ENCODE measurements at places on chromosomes 4 and X. TPM values are rescaled to one million over a fixed set of nuclear protein-coding genes. Genes with fewer than 3 reads are reported as not detected.

The LRP2BP gene
- 1.7 TPM for total RNA-seq

The ARMCX2 gene
- total RNA-seq, result 18.1 TPM

The RIBC1 gene
- 7.8 TPM for total RNA-seq

The EDA gene
- 16.8 TPM for total RNA-seq

The KCND1 gene
- total RNA-seq, result 0.79 TPM

The BCORL1 gene
- total RNA-seq, result 3.2 TPM

DNA sequence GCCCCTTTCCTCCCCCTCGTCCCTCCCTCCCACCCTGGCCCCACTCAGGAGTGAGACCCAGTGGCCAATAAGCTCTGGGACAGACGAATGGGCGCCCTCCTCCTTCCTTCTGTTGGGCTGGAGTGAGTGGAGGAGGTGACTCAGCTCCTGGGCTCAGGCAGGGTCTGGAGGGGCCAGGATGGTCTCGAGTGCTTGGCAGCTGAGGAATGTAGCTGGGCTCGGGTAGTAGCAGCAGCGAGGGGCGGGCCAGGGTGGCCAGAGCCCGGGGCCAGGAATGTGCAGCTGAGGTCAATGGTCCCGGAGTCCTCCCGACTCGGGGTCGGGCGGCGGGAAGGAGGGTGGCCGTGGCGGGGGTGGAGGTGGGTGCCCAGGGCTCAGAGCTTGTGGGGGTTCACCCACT lies 15.0 kb downstream of the G6PD start:
- H3K36me3 ChIP-seq, result no peaks in the 10 kb centered on the region
- DNase-seq, result no peak
- H3K27me3 ChIP-seq, result no peaks in the 10 kb centered on the region
- no peak overlapping the region for H3K4me3 ChIP-seq
- H3K27ac ChIP-seq, result peak overlapping the region; percentile 43

- no peak overlapping the region for H3K4me3 ChIP-seq
- no peaks in the 10 kb centered on the region for H3K36me3 ChIP-seq
These were observed 378.3 kb downstream of the PPP1R2C start for GRCh38 chrX:42399632-42400024.

GRCh38 chrX:16573781-16574180 lies 76.2 kb upstream of the S100G start:
- no peaks in the 10 kb centered on the region for H3K4me1 ChIP-seq
- no peak overlapping the region for H3K27ac ChIP-seq
- H3K36me3 ChIP-seq, result no peaks in the 10 kb centered on the region
- no peaks in the 10 kb centered on the region for H3K27me3 ChIP-seq

- DNase-seq, result no peak
- no peak overlapping the region for H3K27ac ChIP-seq
- H3K4me1 ChIP-seq, result no peaks in the 10 kb centered on the region
- H3K4me3 ChIP-seq, result no peak overlapping the region
These were observed 225.2 kb upstream of the PPP1R2C start for GRCh38 chrX:43003204-43003565.

DNA sequence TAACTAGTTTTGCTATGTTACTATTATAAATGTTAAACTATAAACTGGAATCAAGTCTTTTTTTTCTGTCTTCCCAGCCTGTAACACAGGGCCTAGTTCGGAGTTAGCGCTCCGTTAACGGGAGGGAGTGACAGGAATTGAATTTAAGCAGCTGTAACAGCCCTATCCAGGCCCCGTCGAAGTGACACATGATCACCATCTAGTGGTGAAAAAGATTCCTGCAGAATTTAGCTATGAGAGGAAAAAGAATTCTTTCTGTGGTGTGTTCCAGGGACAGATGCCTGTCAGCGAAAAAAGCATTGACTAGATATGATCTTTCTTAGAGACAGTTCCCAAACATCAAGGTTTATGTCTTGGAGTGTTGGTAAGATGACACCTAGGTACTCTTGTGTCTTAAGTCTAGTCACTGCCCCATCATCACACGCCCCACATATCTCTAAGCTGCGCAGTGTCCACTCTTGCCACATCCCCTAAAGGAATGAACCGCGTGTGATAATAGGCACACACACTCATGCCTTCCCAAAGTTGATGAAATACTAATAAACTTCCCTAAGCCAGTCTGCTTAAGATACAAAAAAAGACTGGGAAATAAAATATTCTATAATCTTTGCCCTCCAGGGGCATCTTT lies 2.1 kb downstream of the GAB3 start:
- no peak overlapping the region for H3K27ac ChIP-seq
- peak overlapping the region; percentile 56 for H3K4me3 ChIP-seq
- DNase-seq, result peak; percentile 64
- peaks cover 13% of the 10 kb centered on the region for H3K4me1 ChIP-seq
- no peaks in the 10 kb centered on the region for H3K27me3 ChIP-seq

DNA sequence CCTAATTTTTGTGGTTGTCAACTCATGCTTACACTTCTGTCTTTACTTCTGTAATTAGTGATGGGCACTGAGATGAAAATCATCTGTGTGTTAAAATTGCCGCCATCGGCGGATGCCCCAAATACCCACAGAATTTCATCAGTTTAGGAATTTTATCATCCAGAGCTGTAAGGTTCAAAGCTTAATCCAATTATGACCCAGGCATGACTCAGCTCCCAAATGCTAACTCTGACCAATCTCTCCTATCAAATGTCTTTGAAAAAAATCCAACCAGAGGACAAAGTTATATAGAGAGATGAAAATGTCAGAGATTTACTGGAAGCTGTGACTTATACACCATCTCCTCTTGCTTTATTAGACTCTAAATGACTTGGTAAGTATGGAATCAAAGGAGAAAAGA lies 1048.7 kb upstream of the PRKX start:
- H3K27ac ChIP-seq, result no peak overlapping the region
- H3K27me3 ChIP-seq, result no peaks in the 10 kb centered on the region
- no peak for DNase-seq
- no peaks in the 10 kb centered on the region for H3K4me1 ChIP-seq
- no peaks in the 10 kb centered on the region for H3K36me3 ChIP-seq
- H3K4me3 ChIP-seq, result no peak overlapping the region

DNA sequence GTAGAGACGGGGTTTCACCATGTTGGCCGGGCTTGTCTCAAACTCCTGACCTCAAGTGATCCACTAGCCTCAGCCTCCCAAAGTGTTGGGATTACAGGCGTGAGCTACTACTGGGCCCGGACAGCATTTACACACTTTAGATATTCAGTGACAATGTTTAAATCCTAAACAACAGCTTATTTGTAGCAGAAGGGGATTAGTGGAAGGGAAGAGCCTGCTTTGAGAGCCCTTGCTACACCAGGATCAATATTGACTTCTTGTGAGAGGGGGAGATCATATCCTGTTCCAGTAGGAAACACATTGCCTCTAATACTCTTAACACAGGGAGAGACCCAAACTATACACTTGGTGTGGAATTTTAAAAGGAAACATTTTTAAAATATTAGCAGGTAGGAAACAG lies 7.1 kb downstream of the MGST2 start:
- no peak for DNase-seq
- H3K27ac ChIP-seq, result no peak overlapping the region
- H3K36me3 ChIP-seq, result peaks cover 4% of the 10 kb centered on the region

DNA sequence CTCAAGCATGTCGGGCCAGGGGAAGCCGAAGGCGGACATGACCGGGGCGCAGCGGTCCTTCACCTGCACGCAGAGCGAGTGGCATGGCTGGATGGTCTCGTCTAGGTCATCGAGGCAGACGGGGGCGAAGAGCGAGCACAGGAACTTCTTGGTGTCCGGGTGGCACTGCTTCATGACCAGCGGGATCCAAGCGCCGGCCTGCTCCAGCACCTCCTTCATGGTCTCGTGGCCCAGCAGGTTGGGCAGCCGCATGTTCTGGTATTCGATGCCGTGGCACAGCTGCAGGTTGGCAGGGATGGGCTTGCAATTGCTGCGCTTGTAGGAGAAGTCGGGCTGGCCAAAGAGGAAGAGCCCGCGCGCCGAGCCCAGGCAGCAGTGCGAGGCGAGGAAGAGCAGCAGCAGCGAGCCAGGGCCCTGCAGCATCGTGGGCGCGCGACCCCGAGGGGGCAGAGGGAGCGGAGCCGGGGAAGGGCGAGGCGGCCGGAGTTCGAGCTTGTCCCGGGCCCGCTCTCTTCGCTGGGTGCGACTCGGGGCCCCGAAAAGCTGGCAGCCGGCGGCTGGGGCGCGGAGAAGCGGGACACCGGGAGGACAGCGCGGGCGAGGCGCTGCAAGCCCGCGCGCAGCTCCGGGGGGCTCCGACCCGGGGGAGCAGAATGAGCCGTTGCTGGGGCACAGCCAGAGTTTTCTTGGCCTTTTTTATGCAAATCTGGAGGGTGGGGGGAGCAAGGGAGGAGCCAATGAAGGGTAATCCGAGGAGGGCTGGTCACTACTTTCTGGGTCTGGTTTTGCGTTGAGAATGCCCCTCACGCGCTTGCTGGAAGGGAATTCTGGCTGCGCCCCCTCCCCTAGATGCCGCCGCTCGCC lies at the start of gene SFRP2:
Gene SFRP2 (minus strand): TSS at position 671 of the 864 bp plus-strand sequence. CDS start 248 bp downstream, at position 423.
- H3K4me1 ChIP-seq, result peaks cover 49% of the 10 kb centered on the region
- no peak within 1 kb of the TSS for H3K27ac ChIP-seq
- H3K27me3 ChIP-seq, result peaks cover 61% of the 10 kb centered on the region
- peak within 1 kb of the TSS; percentile 33 for H3K4me3 ChIP-seq
- DNase-seq, result no peak

- H3K4me1 ChIP-seq, result no peaks in the 10 kb centered on the region
- no peak overlapping the region for H3K4me3 ChIP-seq
- no peaks in the 10 kb centered on the region for H3K27me3 ChIP-seq
- peaks cover 15% of the 10 kb centered on the region for H3K36me3 ChIP-seq
These were observed 21.4 kb downstream of the NKX1-1 start for GRCh38 chr4:1384675-1385372.

GRCh38 chr4:145956288-145956890 lies 17.8 kb upstream of the ZNF827 start:
- H3K4me1 ChIP-seq, result no peaks in the 10 kb centered on the region
- H3K27me3 ChIP-seq, result no peaks in the 10 kb centered on the region
- DNase-seq, result no peak

- H3K27me3 ChIP-seq, result no peaks in the 10 kb centered on the region
- no peaks in the 10 kb centered on the region for H3K36me3 ChIP-seq
- no peak overlapping the region for H3K27ac ChIP-seq
- no peaks in the 10 kb centered on the region for H3K4me1 ChIP-seq
- DNase-seq, result no peak
These were observed 85.8 kb downstream of the SLC10A7 start for GRCh38 chr4:146435962-146436361.

DNA sequence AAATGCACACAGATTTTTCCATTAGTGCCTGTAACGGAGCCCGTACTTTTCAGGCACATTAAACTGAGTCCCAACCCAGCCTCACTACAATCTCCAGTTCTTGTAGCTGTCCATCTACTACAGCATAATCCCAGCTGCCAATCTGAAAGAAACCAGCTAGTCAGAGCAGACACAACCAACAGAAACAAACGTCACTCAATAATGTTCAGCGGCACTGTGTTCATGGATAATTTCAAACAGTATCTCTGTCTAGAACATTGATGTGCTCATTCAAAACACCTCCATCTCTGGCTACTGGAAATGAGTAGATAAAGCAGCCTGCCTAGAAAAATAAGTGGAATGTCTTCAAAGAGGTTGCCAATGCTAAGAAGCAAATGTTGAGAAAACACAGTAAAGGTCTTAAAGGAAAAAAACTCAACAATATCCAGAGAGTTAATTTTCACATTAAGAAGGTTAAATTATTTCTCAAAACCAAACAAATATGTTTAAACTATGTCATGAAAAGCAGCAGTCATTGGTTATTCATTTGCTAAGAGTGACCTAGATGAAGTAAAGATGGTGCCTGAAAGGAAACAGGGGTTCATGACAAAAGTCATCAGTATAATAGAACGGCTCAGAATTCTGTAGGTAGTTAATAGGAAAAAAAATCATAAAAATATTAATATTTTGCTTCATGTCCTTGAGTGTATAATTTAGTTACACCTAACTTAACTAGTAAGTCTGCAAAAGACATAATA lies 245.1 kb upstream of the MAB21L2 start:
- no peak for DNase-seq
- no peaks in the 10 kb centered on the region for H3K4me1 ChIP-seq
- no peaks in the 10 kb centered on the region for H3K27me3 ChIP-seq
- H3K4me3 ChIP-seq, result no peak overlapping the region
- no peak overlapping the region for H3K27ac ChIP-seq

DNA sequence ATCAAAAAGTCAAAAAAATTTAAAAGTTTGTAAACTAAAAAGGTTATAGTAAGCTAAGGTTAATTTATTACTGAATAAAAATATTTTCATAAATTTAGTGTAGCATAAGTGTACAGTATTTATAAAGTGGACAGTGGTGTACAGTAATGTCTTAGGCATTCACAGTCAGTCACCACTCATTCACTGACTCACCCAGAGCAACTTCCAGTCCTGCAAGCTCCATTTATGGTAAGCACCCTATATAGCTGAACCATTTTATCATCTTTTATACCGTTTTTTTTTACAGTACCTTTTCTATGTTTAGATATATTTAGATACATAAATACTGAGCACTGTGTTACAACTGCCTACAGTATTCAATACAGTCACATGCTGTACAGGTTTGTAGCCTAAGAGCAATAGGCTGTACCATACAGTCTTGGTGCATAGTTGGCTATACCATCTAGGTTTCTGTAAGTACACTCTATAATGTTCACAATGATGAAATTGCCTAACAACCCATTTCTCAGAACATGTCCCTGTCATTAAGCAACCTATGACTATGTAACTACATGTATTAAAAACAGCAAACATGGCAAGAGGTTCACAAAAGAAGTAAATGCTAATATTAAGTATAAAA lies 18.6 kb downstream of the ACSL4 start:
- no peak overlapping the region for H3K27ac ChIP-seq
- no peak for DNase-seq
- H3K4me1 ChIP-seq, result peaks cover 12% of the 10 kb centered on the region
- H3K36me3 ChIP-seq, result no peaks in the 10 kb centered on the region
- H3K4me3 ChIP-seq, result no peak overlapping the region

GRCh38 chrX:8731559-8732395 lies at the start of gene ANOS1:
Gene ANOS1 (minus strand): TSS chrX:8732137. CDS start chrX:8732036, 101 bp downstream.
- peak within 1 kb of the TSS; percentile 54 for H3K4me3 ChIP-seq
- H3K36me3 ChIP-seq, result no peaks in the 10 kb centered on the region
- no peak within 1 kb of the TSS for H3K27ac ChIP-seq
- DNase-seq, result peak; percentile 91
- no peaks in the 10 kb centered on the region for H3K27me3 ChIP-seq
- H3K4me1 ChIP-seq, result no peaks in the 10 kb centered on the region

DNA sequence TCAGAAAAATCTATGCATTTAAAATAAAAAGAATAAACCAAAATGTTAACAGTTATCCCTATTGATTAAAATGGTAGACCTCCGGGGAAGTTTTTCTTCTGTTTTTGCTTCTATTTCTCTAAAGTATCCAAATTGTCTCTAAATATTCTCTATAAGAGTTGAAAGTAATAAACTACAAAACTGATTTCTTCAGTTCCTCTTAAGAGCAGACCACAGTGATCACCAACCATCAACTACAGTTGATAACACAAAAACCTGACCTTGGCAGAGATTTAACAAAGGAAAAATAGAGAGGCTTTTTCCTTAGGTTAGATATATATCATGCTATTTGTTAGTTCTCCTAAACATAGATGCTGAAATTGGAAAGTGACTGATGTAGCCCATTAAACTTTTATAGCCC lies 27.3 kb downstream of the DDX60 start:
- no peaks in the 10 kb centered on the region for H3K27me3 ChIP-seq
- DNase-seq, result no peak
- H3K4me1 ChIP-seq, result no peaks in the 10 kb centered on the region

- H3K4me3 ChIP-seq, result no peak overlapping the region
- H3K4me1 ChIP-seq, result no peaks in the 10 kb centered on the region
- no peak for DNase-seq
- H3K27me3 ChIP-seq, result no peaks in the 10 kb centered on the region
- no peaks in the 10 kb centered on the region for H3K36me3 ChIP-seq
These were observed 372.6 kb downstream of the OPHN1 start for GRCh38 chrX:68060506-68061205.

All from upper lobe of left lung (tissue), 6 donors.